ENCODE measurements at places on chromosomes 5 and 9. TPM values are rescaled to one million over a fixed set of nuclear protein-coding genes. Genes with fewer than 3 reads are reported as not detected.

DNA sequence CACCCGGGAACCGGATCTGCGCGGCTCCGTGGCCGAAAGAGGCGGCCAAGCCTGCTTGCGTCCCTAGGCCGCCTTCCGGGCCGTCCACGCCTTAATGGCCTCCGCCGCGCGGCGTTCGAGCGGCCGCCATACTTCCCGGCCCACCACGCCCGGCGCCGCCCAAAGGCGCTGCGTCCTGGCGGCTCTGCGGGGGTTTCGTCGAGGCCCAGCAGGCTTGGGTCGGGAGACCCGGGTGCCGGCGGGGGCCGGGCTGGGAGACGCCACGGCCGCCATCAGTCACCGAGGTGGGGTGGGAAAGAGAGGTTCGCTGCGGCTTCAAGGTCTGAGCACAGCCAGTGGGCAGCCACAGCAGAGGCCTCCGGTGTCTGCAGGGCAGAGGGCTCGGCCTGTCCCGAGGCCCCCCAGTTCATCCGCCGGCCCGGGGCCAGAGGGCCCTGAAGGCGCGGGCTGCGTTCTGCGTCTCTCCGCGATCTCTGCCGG, 545.8 kb upstream of the CDH10 start:
- no peak overlapping the region for H3K27ac ChIP-seq
- no peaks in the 10 kb centered on the region for H3K27me3 ChIP-seq
- no peak for DNase-seq
- no peaks in the 10 kb centered on the region for H3K4me1 ChIP-seq

GRCh38 chr9:34271265-34272006, 57.6 kb downstream of the KIF24 start:
- no peaks in the 10 kb centered on the region for H3K4me1 ChIP-seq
- no peaks in the 10 kb centered on the region for H3K36me3 ChIP-seq
- no peaks in the 10 kb centered on the region for H3K27me3 ChIP-seq
- no peak overlapping the region for H3K27ac ChIP-seq
- DNase-seq: no peak

GRCh38 chr5:137283801-137284200, 215.3 kb downstream of the SPOCK1 start:
- H3K4me1 ChIP-seq: no peaks in the 10 kb centered on the region
- no peak overlapping the region for H3K4me3 ChIP-seq
- H3K27me3 ChIP-seq: no peaks in the 10 kb centered on the region
- no peak for DNase-seq
- H3K27ac ChIP-seq: no peak overlapping the region

- H3K36me3 ChIP-seq: no peaks in the 10 kb centered on the region
- H3K4me3 ChIP-seq: no peak overlapping the region
- no peak overlapping the region for H3K27ac ChIP-seq
- peak; percentile 30 for DNase-seq
These were observed 5.5 kb downstream of the MYORG start for GRCh38 chr9:34370970-34371880.

GRCh38 chr9:130465383-130466096, 20.8 kb downstream of the ASS1 start:
- H3K4me1 ChIP-seq: no peaks in the 10 kb centered on the region
- no peak for DNase-seq
- no peaks in the 10 kb centered on the region for H3K36me3 ChIP-seq
- no peak overlapping the region for H3K27ac ChIP-seq

GRCh38 chr5:172278356-172278755, 5.2 kb downstream of the UBTD2 start:
- H3K27ac ChIP-seq: no peak overlapping the region
- peaks cover 6% of the 10 kb centered on the region for H3K4me1 ChIP-seq
- H3K36me3 ChIP-seq: no peaks in the 10 kb centered on the region
- no peak for DNase-seq

DNA sequence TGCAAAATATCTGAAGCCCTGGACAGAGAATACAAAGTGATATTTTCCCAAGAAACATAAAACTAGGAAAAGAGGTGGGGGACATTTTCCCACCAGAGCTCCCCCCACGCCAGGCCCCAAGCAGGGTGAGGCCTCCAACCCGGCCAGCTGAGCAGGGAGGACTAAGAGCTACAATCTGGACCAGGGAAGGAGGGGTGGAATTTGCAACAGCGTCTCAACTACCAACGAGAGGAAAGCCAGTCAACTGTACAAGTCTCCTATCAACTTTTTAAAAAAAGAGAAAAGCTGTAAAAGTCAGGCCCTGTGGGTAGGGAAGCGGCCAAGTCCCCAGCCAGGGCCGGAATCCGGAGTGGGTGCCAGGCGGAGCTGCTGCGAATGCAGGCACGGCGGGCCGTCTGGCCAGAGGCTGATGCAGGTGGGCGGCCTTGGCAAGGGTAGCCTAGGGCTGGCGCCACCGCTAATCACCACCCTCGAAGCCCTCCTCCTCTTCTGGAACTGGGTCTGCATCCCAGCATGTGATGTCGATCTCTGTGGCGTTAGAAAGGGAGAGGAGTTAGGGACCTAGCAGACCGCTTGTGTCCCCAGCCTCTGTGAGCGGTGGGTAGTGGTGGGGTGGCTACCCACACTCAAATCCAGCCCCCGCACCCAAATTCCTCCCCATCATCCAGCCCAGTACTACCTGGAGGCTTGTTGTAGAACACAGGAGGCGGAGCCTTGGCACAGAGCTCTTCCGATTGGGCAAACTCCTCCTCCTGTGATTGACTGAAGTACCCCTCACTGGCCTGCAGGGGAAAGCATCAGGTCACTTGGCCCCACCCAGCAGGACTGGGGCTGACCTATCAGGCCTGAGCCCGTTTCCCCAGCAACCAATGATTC, 10.6 kb downstream of the PRR7 start:
- no peaks in the 10 kb centered on the region for H3K36me3 ChIP-seq
- H3K4me3 ChIP-seq: no peak overlapping the region
- no peak overlapping the region for H3K27ac ChIP-seq
- no peaks in the 10 kb centered on the region for H3K27me3 ChIP-seq
- no peak for DNase-seq
- peaks cover 39% of the 10 kb centered on the region for H3K4me1 ChIP-seq

- no peak for DNase-seq
- H3K27ac ChIP-seq: no peak overlapping the region
- H3K4me1 ChIP-seq: peaks cover 4% of the 10 kb centered on the region
- H3K27me3 ChIP-seq: peaks cover 4% of the 10 kb centered on the region
- no peak overlapping the region for H3K4me3 ChIP-seq
These were observed 605.0 kb downstream of the RAB3C start for GRCh38 chr5:59187857-59188256.

DNA sequence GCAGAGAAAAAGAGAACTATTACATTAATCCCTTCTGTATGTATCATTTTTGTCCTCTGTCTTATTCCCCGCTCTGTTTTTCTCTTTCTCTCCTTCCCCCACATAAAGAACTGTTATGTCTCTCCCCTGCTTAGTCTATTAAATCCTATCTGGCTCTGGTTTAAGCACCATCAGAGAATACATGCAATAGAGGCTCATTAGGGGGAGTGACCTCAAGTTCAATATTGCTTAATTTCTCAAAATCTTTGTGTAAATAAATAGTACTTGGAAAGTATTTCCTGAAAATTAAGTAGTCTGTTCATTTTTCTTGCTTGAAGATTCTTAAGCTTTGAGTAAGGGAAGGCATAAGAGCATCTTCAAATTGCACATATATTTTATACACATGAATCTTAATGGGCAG, 41.2 kb upstream of the FAM174A start:
- H3K4me3 ChIP-seq: no peak overlapping the region
- no peaks in the 10 kb centered on the region for H3K27me3 ChIP-seq
- no peak overlapping the region for H3K27ac ChIP-seq
- no peaks in the 10 kb centered on the region for H3K36me3 ChIP-seq
- DNase-seq: no peak

DNA sequence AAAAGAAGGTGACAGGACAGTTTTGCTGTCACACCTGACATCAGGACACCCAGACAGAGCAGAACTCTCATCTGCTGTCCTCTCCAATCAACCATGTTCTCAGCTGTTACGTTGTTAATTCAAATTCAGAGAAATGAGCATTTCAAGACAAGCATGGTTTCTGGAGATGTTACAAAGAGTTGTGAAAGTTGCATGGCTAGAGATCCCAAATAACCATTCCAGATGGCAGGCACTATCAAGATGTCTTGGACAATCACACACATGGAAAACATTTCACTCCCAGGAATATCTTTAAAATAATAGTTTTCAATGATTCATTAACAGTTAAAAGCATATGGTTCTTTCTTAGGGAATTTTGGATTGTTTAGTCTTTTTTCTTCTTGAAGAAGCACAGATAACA, 533.1 kb downstream of the AGTPBP1 start:
- H3K4me3 ChIP-seq: no peak overlapping the region
- no peaks in the 10 kb centered on the region for H3K4me1 ChIP-seq
- H3K27me3 ChIP-seq: no peaks in the 10 kb centered on the region
- no peak for DNase-seq
- H3K27ac ChIP-seq: no peak overlapping the region

GRCh38 chr9:122106576-122106975, 13.5 kb upstream of the TTLL11 start:
- no peak overlapping the region for H3K27ac ChIP-seq
- no peaks in the 10 kb centered on the region for H3K27me3 ChIP-seq
- H3K4me1 ChIP-seq: no peaks in the 10 kb centered on the region
- no peaks in the 10 kb centered on the region for H3K36me3 ChIP-seq

DNA sequence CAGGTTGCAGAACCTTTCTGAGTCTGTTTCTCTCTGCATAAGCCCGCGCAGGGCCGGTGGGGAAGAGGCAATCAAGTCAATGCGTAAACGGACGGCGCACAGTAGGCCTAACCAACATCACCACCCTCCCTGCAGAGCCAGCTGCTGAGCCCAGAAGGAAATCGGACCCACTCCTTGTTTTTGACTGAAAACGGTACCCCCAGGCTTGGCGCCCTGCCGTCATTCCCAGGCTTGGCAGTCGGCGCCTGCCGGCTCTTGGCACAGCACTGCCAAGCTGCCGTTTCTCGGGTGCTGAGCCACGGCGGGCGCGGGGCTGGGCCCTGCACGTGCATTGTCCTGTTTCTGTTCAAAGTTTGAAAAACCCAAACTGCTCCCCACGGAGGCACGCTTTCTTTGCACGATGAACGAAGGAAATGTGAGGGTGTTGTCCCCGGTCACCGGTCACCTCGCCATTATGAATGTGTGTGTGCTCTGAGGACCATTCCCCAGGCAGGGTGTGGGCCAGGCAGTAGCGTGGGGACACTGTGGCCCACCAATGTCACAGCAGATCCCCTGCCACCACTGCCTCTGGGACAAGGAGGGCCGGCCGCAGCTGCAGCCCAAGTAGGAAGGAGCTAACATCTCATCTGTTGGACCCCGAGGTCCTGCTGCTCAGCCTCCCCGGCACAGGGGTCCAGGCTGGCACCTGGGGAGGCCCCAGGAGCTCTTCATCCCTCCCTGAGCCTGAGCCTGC, 20.1 kb downstream of the FIBCD1 start:
- no peak overlapping the region for H3K27ac ChIP-seq
- no peaks in the 10 kb centered on the region for H3K27me3 ChIP-seq
- no peak for DNase-seq
- no peaks in the 10 kb centered on the region for H3K4me1 ChIP-seq
- H3K4me3 ChIP-seq: no peak overlapping the region
- no peaks in the 10 kb centered on the region for H3K36me3 ChIP-seq

GRCh38 chr9:131995382-131995781, 84.3 kb downstream of the MED27 start:
- H3K4me3 ChIP-seq: no peak overlapping the region
- no peak overlapping the region for H3K27ac ChIP-seq
- H3K4me1 ChIP-seq: no peaks in the 10 kb centered on the region
- no peaks in the 10 kb centered on the region for H3K27me3 ChIP-seq
- no peaks in the 10 kb centered on the region for H3K36me3 ChIP-seq
- DNase-seq: no peak

GRCh38 chr5:61631438-61631941, 299.4 kb downstream of the ZSWIM6 start:
- no peak for DNase-seq
- peaks cover 5% of the 10 kb centered on the region for H3K4me1 ChIP-seq
- no peak overlapping the region for H3K4me3 ChIP-seq

DNA sequence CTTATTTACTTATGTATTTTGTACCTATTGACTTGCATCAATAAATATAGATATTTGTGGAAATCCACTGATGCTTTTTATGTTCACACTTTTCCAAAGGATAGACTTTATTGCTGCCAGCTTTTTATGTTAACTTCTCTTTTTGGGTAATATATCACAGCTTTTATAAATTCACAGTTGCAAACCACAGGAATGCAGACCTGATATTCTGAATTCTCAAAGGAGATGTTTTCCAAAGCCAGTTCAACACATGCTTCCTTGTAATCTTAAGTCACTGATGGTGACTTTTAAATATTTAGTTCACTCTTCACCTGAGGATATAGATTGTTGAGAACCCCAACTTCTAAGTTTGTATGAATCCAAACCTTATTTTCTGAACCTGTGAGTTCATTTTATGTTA, 223.4 kb upstream of the PRR16 start:
- no peaks in the 10 kb centered on the region for H3K27me3 ChIP-seq
- no peak overlapping the region for H3K27ac ChIP-seq
- no peaks in the 10 kb centered on the region for H3K4me1 ChIP-seq
- H3K36me3 ChIP-seq: no peaks in the 10 kb centered on the region

DNA sequence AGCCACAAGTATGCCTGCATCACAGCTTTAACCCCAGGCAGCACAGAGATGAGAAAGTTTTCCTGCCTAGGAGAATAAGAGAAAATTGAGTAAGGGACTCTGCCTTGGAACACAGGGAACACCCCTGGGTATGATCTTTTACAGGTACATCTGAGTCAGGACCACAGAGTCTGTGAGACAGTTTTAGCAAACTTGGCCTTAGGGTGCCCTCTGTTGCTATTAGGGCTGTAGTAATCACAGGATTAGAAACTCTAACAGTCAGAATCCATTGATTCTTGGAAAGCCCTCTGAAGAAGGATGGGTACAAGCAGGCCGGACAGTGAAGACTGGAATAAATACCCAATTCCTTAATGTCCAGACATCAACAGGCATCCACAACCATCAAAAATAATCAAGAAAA, 989.5 kb upstream of the CDH9 start:
- H3K4me1 ChIP-seq: no peaks in the 10 kb centered on the region
- no peak overlapping the region for H3K27ac ChIP-seq
- DNase-seq: no peak
- no peaks in the 10 kb centered on the region for H3K27me3 ChIP-seq

DNA sequence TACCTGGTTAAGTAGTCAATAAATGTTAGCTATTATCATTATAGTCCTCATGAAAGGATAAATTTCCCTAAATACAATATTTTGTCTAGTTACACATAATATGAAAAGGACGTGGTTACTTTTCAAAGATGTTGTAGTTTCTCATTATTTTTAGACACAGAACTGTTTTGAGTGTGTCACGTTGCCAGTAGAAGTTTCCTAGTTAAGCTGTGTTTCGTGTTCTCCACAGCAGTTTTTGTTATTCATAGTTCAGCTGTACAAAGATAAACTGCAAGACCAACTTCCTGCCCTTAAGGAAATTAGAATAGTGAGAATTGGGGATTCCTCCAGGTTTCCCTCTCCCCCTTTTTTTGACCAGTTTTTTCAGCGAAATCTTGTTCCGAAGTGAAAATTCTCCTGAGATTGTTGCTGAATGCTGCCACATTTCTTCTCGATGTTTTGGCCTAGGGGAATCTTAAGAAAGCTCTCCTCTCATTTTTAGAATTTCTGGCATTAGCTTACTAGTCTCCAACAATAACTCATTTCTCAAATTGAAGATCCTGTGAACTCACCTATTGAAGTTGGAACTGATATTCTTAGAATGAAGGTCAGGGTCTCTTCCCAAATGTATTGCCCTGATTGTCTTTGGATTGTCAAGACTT, 176.1 kb downstream of the PAM start:
- peaks cover 11% of the 10 kb centered on the region for H3K36me3 ChIP-seq
- no peaks in the 10 kb centered on the region for H3K4me1 ChIP-seq
- no peak overlapping the region for H3K27ac ChIP-seq

Gene PRXL2C
- total RNA-seq: 27.0 TPM

Gene IFNE
- total RNA-seq: not detected

Gene PTGDS
- 157 TPM for total RNA-seq

Gene SETD9
- total RNA-seq: 5.6 TPM

Gene ARHGEF28
- 5.8 TPM for total RNA-seq

Gene NMUR2
- total RNA-seq: not detected

Gene NOTCH1
- 228 TPM for total RNA-seq
